Nucleus accumbens (tissue), 56 donors: ENCODE measurements at places on chromosomes 6 and 20.
A peak's percentile ranks its signal among the peaks of the same experiment; 100 is the strongest.

GRCh38 chr6:156515242-156515641, 261.9 kb upstream of the ARID1B start:
- DNase-seq: no peak

- DNase-seq: no peak
Measured at GRCh38 chr6:373031-373430, 18.5 kb upstream of the IRF4 start.

- DNase-seq: no peak
Measured at GRCh38 chr6:30684386-30685156, 1.9 kb downstream of the PPP1R18 start.

DNA sequence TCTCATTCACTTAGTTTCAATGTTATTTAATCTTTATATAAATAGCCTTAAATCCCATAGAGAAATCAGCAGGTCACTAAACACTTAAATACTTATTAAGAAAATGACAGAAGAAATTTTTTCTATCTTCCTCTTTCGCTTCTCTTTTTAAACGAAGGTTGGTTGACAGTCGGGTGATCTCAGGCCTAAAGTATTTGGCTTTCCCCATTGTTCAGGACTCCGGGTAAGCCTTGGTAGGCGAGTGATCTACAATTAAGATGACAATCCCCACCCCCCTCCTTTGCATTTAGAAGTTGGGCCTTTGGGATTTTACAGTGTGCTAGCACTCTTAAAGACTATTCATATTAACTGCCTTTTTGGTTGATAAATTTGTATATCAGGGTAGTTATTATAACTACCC, 19.7 kb upstream of the UTRN start:
- no peak for DNase-seq

DNA sequence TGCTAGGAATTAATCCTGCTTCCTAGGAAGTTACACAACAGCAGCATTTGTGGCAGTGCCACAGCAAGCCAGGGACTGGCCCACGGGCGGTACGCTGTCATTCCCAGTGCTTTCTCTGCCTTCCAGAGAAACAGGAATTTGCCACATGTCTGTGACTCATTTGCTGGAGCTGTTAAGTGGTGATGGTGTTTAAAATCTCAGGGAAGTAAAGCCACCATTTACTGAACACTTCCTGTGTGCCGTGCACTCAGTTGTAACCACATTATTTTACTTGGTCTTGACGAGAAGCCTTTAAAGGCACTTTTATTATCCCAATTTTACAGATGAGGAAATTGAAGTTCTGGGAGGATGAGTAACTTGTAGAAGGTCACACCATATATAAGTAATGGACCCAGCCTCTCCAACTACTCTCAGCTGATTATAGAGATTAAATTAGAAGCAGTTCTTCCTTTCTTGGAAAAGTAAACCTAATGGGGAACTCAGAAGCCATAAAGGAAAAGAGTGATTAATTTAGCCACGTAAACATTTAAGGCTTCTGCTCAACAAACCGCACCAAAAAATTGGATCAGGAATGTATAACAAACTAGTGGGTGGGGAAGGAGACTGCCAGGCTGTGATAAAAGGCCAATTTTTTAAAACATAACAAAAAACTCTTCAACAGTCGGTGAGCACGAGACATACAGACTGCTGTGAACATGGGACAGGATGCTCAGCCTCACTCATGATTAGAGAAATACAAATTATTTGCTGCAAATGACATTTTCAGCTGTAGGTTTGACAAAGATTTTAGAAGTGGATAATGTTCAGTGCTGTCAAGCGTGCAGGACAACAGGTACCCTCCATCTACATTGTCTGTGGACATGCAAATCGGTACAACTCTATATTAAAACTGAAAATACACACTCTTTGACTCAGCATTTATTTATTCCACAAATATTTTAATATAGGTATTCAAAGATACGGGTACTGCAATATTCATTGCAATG, 311.2 kb downstream of the NRN1 start:
- DNase-seq: no peak

- DNase-seq: no peak
Measured at GRCh38 chr6:110342759-110343158, 15.4 kb downstream of the METTL24 start.

DNA sequence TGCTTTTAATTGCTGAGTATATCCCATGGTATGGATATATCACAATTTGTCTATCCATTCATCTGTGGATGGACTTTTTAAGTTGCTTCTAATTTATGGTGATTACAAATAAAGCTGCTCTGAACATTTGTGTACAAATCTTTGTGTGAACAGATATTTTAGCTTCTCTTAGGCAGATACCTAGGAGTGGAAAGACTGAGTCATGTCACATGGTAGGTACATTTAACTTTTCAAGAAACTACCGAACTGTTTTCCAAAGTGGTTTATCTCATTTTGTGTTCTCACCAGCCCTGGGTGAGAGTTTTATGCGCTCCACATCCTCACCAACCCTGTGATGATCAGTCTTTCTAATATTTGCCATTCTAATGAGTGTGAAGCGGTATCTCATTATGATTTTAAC, 31.0 kb upstream of the ZNFX1 start:
- DNase-seq: no peak

DNA sequence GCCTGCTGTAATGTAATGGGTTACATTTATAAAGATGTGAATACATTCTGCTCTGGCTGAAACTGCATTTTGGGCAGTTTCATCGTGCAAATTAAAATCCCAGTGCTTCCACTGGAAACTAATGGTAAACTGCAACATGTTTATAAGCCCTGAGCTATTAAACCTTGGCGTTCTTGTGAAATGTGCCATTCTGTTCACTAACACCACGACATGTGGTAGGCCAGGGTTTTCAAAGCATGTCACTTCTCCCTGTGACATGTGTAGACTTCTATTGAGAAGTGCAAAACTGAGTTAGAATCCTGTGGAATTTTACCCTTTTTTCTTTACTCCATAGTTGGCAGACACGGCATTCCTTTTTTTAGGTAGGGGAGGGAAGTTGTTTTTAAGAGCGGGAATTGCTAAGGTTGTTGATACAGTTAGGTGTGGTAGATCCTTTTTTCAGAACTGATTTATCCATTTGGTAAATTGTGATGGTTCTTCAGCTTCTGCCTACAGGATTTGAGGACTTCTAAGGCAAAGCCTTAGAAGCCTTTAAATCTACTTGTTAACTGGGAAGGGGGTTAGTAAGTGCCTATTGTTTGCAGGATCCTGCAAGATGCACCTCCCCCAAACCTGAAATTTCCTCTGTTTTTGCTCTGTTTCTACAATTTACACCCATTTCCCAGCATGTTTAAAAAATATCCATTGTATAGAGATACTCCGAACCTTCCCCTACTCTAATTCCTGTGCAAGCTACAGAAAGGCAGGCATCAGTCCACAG, 4.2 kb downstream of the SASH1 start:
- no peak for DNase-seq

- no peak for DNase-seq
Measured at GRCh38 chr6:103036846-103037245, 1643.3 kb downstream of the GRIK2 start.

DNA sequence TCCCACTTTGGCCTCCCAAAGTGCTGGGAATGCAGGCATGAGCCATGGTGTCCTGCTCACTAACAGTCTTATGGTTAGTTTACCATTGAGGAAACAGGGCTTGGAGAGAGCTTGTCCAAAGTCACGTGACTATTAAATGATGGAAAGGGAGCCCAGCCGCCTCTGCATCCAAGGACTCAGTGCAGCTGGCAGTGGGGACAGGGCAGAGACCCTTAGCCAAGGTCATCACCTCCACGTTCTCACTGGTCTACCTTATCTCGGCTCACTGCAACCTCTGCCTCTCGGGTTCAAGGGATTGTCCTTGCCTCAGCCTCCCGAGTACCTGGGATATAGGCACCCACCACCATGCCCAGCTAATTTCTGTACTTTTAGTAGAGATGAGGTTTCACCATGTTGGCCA, 109.3 kb downstream of the SLC23A2 start:
- DNase-seq: no peak

GRCh38 chr20:59743767-59744485, 139.6 kb downstream of the PHACTR3 start:
- no peak for DNase-seq

GRCh38 chr6:136437246-136437645, 113.0 kb downstream of the MAP7 start:
- DNase-seq: no peak

- DNase-seq: no peak
Measured at GRCh38 chr6:149320796-149321195, 3.3 kb downstream of the TAB2 start.

GRCh38 chr6:158589366-158589765, 29.5 kb downstream of the TMEM181 start:
- no peak for DNase-seq

DNA sequence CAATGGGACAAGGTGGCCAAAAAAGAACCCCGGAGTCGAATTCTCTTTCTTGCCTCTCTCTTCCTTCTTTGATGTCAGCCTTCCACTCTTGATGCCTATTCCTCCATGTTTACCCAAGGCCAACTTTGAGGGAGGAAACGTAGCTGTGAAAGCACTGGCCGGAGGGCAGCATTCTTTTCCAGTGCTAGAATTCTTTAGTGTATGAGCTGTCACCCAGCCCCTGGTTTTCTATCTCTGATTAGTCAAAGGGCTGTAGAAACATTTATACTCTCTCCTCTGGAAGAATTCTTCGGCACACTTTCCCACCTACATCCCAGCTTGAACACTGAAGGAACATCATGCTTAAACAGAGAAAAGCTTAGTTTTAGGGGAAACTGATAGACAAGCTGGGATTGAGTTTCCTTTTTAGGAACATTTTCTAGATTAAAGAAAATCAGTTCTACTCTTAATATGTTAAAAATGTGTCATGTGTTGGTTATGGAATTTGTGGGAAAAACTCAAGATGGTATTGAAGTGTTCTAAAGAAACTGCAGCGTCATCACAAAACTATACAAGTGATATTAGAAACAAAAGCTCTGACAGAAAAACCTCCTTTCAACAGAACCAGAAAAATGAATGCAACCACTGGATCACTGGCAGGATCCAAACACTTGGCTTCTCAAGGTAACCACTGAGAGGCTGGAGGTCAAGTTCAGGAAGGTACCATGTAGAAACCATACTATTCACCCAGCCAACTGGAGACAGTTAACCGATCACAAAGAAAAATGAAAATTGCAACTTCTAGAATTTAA, 20.7 kb upstream of the UTRN start:
- no peak for DNase-seq

DNA sequence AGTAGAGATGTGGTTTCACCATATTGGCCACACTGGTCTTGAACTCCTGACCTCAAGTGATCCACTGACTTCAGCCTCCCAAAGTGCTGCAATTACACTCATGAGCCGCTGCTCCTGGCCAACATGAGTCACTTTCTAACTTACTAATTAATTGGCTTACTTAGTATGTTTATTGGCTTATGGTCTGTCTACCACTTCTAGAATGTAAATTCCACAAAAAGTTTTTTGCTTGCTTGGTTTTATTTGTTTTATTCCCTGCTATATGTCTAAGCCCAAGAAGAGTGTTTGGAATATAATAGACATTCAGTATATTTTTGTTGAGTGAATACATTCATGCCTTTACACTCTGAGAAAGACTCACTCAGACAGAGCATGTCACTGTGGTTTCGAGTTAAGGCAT, 86.0 kb downstream of the SAMD3 start:
- DNase-seq: no peak

- DNase-seq: peak; percentile 9
Measured at GRCh38 chr6:106739387-106739786, 110.0 kb downstream of the QRSL1 start.

GRCh38 chr6:130997061-130997753, 65.8 kb downstream of the EPB41L2 start:
- no peak for DNase-seq

- no peak for DNase-seq
Measured at GRCh38 chr6:88626460-88626859, 337.0 kb downstream of the RNGTT start.

DNA sequence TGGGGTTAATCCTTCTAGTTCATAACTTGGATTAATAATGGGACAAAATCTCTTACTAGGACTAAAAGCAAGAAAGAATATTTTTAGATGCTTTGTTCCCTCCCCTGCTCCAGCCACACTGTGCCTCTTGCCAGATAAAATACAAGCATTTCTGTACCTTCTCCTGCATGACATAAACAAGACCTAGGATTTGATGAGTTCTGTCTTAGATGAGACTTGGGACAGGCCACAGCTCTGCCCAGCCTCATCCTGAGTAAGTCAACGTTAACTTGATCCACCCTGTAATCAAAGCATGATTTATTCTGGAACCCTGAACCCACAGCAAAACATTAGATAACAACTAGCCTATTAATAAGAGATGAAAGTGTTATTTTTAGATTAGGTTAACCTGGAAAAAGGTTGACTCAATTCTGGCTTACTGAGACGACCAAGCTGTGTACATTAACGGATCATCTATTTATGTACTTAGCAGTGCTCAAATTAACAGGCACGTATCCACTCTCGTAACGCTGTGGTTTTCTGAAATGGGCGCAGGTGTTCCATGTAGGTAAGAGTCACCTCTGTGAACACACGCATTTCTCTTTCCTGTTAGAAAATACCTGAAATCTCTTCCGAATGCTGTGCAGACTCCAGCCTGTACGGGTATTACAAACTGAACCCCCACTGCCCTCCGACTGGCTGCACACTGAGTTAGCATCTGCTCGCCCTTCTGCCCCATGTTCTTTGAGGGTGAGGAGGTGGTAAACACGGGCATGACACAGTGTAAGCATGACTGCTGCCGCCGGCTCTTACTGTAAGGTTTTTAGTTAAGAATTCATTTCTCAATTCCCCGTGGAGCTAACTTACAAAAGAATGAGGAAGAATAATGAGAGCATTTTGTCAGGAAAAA, 132.1 kb upstream of the FOXQ1 start:
- no peak for DNase-seq

DNA sequence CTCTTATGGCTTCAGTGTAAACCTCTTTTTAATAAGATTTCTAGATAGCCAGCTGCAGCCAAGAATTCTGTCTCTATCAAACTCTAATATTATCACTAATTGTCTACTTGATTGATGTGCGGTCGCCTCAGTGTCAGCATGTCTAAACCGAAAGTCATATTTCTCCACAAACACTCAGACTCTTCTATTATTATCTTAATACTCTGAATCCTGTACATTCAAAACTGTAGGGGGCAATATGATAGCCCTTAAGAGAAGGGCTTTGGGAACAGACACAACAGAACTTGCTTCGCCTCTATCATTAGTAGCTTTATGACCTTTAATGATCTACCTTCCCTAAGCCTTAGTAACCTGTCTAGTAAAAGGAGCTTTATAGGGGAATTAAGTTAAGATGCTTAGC, 379.7 kb upstream of the PTCHD4 start:
- no peak for DNase-seq

- DNase-seq: no peak
Measured at GRCh38 chr6:143605906-143606521, 71.8 kb upstream of the PHACTR2 start.
